ENCODE measurements at places on chromosomes 5 and 9.

GRCh38 chr5:67942421-67942820 lies 273.1 kb upstream of the PIK3R1 start:
- DNase-seq = no peak

DNA sequence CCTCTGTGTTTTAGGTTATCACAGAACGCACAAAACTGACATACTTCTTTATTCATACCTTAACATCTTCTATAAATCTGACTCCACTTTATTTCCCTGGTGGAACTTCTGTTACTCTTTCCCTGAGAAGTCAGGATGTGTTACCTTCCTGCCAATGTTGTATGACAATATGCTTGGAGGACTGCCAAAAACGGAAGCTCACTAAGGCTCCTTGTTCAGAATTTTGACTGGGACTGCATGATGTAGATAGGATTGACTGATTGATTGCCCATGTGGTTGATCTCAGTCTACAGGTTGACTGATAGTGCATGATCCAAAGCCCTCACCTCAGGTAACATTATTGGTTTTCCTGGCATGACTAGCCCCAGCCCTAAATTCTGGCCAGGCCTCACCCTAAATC lies 319.4 kb downstream of the TLR4 start:
- DNase-seq = no peak

- no peak for DNase-seq
Measured at GRCh38 chr5:41148448-41148847, 64.9 kb downstream of the C6 start.

- DNase-seq = peak; percentile 68
Measured at GRCh38 chr5:157761690-157762621, 18.4 kb downstream of the LSM11 start.

GRCh38 chr9:97527626-97528528 lies 26.4 kb downstream of the TMOD1 start:
- DNase-seq = no peak

- DNase-seq = no peak
Measured at GRCh38 chr9:101014566-101014965, 14.0 kb upstream of the PLPPR1 start.

DNA sequence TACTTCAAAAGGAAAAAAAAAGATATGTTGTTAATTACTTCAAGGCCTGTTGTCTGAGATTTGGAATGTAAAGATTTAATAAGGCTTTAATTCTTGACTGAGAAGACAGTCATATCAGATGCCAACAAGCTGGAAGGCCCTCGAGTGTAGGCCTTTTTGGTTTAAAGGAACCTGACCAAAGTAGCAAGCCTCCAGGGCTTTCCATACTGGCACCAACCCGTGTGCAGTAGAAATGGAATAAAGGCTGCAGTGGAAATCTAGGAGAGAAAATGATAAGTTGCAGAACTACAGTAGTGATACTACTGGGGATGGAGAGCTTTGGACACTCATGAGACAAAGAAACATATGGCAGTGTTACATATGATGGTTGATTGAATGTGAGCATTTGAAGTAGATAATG lies 358.0 kb downstream of the TAF11L14 start:
- DNase-seq = no peak

DNA sequence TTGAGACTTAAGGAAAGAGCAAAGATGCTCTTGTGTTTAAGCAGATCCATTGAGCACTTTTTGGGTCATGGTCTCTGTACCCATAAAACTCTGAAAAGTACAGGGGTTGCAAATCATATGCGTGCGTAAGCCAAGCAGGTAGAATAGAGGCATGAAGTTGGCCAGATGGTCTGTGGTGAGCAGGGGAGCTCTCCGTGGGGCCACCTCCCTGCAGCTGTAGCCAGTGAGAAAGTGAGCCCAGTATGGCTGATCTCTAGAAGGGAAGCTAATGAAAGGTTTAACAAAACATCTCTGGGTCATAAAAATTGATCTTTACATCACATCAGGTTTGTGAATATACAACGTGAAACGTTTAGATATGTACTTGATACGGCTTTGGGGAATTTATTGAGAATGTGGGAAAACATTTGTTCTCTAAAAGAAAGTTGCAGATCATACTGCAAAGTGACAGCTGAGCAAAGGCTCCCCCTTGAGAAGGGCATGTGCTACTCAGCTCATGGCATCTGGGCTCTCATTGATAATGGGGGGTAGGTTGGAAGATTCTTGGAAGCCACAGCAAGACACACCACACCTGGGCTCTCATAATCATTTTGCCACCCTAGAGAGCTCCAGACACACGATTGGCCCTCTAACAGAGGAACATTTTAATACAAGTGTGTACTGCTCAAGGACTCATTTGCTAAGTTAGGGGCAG lies 30.6 kb downstream of the SH3GL2 start:
- no peak for DNase-seq

GRCh38 chr9:8599937-8600336 lies 800.4 kb upstream of the DMAC1 start:
- DNase-seq = no peak

DNA sequence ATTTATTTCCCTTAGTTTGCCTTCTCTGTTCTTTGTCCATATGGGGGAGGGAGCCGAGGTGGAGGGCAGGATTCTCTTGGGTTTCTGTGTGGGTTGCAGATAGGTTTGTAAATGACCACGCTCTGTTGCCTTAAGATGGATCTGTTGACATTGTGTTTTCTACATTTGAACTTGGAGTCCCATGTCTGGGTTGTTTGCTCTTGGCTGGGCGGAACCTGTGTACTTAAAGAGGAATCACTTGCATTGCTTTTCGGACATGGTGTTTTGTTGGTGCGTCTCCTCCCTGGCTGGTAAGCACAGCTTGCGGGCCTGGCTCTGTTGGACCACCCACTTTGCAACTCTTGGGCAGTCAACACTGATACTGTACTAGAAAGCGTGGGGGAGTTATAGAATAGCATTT lies 45.9 kb downstream of the EHMT1 start:
- no peak for DNase-seq

GRCh38 chr5:80191397-80191796 lies 64.5 kb downstream of the SERINC5 start:
- DNase-seq = no peak

GRCh38 chr5:135662683-135663082 lies 83.9 kb upstream of the CXCL14 start:
- DNase-seq = no peak

- no peak for DNase-seq
Measured at GRCh38 chr9:123527981-123528380, 172.0 kb downstream of the CRB2 start.

DNA sequence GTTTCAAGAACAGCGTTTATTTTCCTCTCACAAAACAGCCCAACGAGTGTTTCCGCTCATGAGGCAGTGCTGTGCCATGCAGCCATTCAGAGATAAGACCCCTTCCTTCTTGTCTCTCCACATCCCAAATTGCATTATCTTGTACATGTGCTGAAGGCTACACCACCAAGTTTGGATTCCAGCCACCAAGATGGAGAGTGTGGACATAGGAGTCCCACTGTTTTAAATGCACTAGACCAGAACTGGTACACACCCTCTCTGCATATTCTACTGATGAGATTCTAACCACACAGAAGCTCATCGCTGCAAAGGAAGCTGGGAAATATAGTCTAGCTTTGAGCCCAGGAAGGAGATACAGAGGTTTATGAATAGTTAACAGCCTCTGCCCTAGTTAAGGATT lies 509.4 kb downstream of the NFIB start:
- DNase-seq = no peak

DNA sequence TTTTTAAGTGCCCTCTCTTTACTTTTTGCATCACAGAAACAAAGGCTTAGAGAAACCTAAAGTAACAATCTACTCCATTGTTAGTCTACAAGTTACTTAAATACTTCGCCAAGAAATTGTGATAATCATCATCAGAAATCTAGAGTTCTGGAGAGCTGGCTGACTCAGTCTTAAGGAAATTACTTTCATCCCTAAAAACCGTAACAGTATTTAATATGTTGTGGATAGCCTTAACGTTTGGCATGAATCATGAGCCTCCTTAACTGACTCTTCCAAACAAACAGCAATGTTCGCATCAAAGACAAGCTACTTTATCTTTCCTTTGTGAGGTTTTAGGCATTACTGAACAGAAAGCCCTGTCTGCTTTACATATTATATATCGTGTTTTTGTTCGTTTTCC lies 128.7 kb downstream of the NIPBL start:
- no peak for DNase-seq

DNA sequence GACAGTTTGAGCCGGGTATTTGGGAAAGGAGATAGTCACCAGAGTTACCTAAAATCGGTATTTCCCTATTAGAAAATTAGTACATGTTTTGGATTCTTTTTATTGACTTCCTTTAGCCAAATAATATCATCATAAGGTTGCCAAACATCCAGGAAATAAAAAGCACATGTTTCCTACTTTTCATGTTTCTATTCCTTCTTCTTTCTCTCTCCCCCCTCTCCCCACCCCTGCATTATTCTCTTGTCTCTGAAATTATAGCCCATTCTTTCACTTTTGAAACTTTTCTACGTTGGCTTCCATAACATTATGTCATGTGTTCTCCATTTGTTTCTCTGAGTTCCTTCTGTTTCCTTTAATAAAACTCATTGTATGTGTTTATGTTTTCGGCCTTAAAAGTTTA lies 161.9 kb downstream of the ALDH1A1 start:
- no peak for DNase-seq

GRCh38 chr5:60640901-60641300 lies 59.1 kb downstream of the DEPDC1B start:
- no peak for DNase-seq

DNA sequence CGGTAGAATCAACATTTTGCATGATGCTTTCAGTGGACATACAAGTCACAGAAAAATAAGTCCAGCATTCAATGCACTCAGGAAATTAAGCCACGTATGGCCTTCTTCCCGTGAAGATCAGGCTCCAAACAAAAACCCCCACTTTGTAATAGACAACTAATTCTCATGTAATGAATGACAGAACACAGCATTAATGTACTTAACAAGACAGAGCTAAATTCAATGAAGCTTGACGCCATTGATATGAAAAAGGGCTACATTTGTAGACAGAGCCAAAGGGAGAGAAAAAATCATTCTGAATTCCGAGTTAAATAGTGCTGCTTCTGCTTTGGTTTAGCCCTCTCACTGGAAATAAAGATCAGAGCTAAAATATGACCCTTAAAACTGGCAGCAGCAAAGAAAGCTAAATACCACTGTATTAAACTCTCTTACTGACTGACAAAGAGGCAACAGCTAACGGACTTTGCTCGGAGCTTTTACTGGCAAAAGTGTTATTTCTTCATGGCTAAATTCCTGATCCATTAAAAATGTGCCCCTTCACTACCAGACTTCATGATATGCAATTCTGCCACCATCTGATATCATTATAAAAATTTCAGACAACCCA lies 250.5 kb downstream of the BNC2 start:
- no peak for DNase-seq

DNA sequence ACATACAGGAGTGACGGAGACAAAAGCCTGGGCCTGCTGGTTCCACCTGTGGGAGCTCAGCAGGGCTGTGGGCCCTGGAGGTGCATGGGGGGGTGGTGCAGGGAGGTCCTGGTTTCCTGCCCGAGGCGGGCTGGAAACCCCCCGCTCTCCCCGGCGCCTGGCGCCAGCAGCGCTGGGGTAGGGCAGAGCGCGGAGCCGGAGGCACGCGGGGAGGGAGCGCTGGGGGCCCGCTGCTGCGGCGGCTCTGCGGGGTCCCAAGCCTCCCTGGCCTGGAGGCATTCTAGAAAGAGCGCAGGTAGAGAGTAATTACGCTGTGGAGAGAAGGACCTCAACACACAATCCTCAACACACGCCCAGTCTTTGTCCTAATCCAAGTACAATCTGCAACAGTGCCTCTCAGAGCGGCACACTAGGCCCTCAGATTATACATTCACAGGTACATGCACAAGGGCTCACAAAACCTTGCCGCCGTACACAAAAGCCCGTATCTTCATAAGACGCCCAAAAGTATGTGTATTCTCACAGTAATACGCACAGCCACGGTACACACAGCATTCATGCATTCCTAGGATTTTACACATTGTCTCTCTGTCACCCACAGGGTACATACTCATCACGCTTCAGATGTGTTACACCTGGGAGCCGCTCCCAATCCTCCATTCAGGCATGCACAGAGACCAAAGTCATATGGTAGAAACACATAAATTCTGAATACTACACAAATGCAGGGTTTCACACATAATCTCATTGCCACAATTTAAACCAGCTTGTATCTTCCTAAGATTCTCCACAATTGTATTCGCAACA lies 2.1 kb upstream of the HAND1 start:
- DNase-seq = no peak

- no peak for DNase-seq
Measured at GRCh38 chr5:144915452-144915851, 744.8 kb downstream of the KCTD16 start.

DNA sequence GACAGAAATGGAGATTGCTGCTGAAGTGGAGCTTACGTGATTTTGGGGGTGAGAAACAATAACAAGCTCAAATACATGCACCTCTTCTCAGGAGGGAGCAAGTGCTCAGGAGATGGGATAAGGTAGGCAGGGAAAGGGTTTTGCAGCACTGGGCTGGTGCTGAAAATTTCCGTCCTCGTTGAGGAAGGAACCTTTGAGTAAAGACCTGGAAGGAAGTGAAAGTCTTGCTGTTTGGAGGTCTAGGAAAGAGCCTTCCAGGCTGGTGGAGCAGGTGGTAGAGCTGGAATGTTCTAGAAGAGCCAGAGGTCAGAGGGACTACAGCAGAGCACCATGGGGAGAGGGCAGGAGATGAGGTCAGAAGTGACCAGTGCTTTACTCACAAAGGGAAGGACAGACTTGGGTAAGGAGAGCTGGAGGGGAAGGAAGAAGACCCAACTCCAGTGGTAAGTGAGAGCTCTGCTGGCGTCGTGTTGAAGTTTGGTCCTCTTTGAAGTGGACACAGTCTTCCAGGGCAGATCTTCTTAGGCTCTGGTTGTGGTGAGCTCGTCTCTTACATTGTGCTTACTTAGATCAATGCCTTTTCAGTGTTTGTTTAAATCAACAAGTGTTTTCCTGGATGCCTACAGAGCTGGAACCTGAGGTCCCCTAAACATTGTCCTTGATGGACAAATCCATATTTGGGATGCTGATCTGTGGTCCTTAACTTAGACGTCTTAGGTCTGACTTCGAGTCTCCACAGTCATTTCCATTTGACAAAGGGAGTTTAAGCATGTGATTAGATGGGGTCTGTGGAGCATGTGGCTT lies 21.0 kb downstream of the ANKRD33B start:
- DNase-seq = no peak

DNA sequence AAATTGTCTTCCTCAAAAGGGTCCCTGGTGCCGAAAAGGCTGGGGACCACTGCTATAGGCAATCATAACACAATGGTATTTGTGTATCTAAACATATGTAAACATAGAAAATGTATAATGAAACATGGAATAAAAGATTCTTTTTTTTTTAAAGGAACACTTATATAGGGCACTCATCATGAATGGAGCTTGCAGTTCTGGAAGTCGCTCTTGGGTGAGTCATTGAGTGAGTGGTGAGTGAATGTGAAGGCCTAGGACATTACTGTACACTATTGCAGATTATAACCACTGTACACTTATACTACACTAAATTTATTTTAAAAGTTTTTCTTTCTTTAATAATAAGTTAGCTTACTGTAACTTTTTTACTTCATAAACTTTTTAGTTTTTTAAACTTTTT lies 176.4 kb downstream of the ARRDC3 start:
- no peak for DNase-seq

DNA sequence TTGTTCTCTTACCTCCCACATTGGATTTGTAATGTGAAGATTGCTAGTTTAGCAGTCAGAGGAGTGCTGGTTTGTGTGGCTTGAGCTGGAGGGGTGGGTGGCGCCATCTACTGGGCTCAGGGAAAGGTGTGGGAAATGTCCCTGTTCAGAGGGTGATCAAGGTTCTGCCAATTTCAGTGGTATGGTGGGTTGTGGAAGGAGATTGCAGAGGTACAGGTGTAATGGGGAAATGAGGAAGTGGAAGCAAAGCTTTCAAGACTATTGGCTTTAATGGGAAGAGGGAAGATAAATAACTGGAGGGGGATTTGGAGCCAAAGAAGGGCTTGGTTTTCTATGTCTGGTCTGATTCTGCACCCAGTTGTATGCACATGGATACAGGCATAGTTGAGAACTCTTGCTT lies 76.4 kb downstream of the OSMR start:
- DNase-seq = peak; percentile 32

All from SK-N-MC (cell line).